GM23338 (cell line): ENCODE measurements at places on chromosomes 7 and 10. TPM values are rescaled to one million over a fixed set of nuclear protein-coding genes. Genes with fewer than 3 reads are reported as not detected.

The CNTNAP2 gene
- total RNA-seq = 34.0 and 38.2 TPM in 2 replicates

The CCDC146 gene
- 0.19 and 0.35 TPM in 2 replicates for total RNA-seq

The OR2A7 gene
- total RNA-seq = 1.6 and 2.2 TPM in 2 replicates

- no peaks in the 10 kb centered on the region for H3K36me3 ChIP-seq
- H3K4me1 ChIP-seq = no peaks in the 10 kb centered on the region
- no peak overlapping the region for H3K27ac ChIP-seq
Observed at GRCh38 chr7:36526863-36527548, 137.3 kb downstream of the ANLN start.

GRCh38 chr10:22459496-22459895, 114.2 kb downstream of the SPAG6 start:
- no peak overlapping the region for H3K4me3 ChIP-seq
- no peaks in the 10 kb centered on the region for H3K27me3 ChIP-seq
- H3K4me1 ChIP-seq = no peaks in the 10 kb centered on the region
- DNase-seq = no peak

The CYP2C18 gene
- total RNA-seq = 0.63 and 0.97 TPM in 2 replicates

The CTBP2 gene
- total RNA-seq = 233 and 265 TPM in 2 replicates

DNA sequence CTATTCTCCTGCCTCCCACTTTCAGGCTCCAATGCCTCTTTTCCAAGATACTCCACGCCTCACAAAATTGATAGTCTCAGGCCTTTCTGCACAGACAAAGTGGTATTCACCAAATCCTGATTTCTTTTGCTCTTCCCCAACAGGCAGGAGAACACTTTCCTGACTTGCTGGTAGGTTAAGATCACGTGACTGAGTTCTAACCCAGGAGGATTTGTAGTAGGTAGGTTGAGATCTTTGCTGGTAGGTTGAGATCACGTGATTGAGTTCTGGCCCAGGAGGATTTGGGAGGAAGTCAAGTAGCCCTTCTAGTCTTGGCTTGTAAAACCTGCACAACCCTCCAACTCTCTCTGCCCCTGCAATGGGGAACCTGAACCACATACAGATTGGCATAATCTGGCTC, 741.5 kb downstream of the TYW1 start:
- no peak for DNase-seq
- H3K4me3 ChIP-seq = no peak overlapping the region
- no peaks in the 10 kb centered on the region for H3K36me3 ChIP-seq
- no peak overlapping the region for H3K27ac ChIP-seq

GRCh38 chr7:30969604-30969970, 5.8 kb downstream of the GHRHR start:
- no peaks in the 10 kb centered on the region for H3K36me3 ChIP-seq
- no peak overlapping the region for H3K27ac ChIP-seq

GRCh38 chr7:55548295-55548731, 24.0 kb downstream of the VOPP1 start:
- no peak for DNase-seq
- no peak overlapping the region for H3K27ac ChIP-seq

DNA sequence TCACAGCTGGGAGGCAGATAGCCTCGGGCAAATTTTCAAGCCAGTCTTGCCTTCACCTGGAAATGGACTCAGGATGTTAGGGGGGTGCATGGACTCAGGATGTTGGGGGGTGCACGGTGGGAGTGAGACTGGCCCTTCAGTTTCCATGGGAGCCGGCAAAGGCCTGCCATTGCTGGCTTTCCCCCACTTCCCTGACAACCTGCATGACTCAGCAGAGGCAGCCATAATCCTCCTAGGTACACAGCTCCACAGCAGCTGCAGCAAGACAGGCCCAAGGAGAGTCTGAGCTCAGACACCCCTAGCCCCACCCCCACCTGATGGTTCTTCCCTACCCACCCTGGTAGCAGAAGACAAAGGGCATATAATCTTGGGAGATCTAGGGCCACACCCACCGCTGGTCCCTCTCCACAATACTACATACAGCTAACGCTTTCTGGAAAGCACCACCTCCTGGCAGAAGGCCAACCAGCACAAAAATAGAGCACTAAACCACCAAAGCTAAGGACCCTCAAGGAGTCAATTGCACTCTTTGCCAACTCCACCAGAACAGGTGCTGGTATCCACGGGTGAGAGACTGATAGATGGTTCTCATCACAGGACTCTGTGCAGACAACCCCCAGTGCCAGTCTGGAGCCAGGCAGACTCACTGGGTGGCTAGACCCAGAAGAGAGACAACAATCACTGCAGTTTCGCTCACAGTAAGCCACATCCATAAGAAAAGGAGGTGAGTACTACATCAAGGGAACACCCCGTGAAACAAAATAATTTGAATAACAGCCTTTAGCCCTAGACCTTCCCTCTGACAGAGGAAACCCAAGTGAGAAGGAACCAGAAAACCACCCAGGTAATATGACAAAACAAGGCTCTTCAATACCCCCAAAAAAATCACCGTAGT, 18.3 kb downstream of the C7orf25 start:
- peaks cover 20% of the 10 kb centered on the region for H3K4me1 ChIP-seq
- no peak overlapping the region for H3K4me3 ChIP-seq
- peak; percentile 29 for DNase-seq

DNA sequence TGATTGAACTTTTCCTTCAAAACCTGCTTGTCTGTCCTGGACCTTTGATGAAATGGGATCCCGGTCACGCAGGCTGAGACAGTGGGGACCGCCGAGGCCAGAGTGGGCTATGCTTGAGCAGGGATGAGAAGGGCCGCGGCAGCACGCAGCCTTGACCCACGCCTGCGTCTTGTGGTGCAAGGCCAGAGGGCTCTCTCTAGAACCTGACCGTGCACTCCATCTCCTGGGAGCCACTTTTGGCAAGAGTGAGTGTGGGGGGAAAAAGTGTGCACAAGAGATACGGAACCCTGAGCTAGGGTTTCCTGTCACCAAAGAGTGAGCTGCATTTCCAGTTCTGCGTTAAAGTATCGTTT, 42.4 kb downstream of the WIPI2 start:
- no peak overlapping the region; the same call in 1 of the 2 replicates for H3K27ac ChIP-seq
- no peak overlapping the region for H3K4me3 ChIP-seq
- peaks cover 13% of the 10 kb centered on the region for H3K36me3 ChIP-seq
- no peak for DNase-seq
- no peaks in the 10 kb centered on the region for H3K4me1 ChIP-seq

- H3K27me3 ChIP-seq = no peaks in the 10 kb centered on the region
- H3K4me3 ChIP-seq = no peak overlapping the region
- no peak for DNase-seq
- peaks cover 5% of the 10 kb centered on the region; the same call in 1 of the 2 replicates for H3K4me1 ChIP-seq
Observed at GRCh38 chr10:90347239-90347638, 510.6 kb downstream of the HTR7 start.
